Activated CD8-positive, alpha-beta memory T cell treated with anti-CD3 and anti-CD28 coated beads, Interleukin-2, amount 10 ng/mL, durations not matched to agents 7 days and 5 days (primary cell): ENCODE measurements at places on chromosomes 6 and 20.

- DNase-seq: no peak
Measured at GRCh38 chr6:22838345-22838744, 269.0 kb downstream of the HDGFL1 start.

DNA sequence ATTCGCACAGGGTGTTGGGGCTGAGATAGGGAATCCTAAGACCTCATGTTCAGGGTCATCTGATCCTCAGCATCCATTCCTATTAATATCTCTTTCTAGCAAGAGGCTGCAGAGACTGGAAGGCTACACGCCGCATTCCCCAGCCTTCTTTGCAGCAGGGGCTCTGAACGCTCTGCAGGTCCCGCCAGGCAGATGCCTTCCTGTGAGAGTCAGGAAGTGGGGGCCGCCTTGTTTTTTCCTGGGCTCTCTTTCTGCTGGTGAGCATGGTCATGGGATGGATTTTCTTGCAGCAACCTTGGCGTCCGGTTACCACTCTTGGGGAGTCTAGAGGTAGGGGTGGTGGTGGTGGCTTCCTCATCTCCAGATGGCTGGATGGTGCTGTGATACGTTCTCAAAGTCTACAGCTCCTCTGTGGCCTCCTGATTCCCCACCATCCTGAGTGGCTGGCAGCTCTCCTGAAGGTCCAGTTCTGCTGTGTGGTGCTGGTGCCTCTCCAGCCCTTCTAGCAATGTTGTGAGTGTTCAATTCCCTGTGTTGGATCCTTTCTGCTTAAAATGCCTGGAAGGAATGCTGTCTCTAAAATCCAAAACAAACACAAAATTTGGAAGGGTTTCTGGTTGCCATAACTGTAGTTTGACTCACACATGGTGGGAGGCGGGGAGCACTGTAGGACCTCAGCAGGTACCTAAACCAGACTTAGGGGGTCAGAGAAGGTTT is 111.9 kb downstream of the CEBPB start:
- DNase-seq: no peak

DNA sequence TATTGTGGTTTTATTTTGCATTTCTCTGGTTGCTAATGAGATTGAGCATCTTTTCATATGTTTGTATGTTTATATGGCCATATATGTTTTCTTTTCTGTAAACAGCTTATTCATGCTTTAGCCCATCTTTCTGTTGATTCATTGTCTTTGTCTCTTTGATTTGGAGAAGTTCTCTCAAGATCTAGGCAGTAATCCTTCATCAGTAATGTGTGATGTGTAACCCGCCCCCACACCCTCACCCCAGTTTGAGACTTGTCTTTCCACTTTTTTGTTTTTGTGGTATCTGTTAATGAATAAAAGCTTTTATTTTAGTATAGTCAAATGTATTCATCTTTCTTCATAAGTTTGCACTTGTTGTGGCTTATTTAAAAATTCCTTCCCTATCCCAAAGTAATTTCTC is 26.0 kb downstream of the ZC3H12D start:
- no peak for DNase-seq

DNA sequence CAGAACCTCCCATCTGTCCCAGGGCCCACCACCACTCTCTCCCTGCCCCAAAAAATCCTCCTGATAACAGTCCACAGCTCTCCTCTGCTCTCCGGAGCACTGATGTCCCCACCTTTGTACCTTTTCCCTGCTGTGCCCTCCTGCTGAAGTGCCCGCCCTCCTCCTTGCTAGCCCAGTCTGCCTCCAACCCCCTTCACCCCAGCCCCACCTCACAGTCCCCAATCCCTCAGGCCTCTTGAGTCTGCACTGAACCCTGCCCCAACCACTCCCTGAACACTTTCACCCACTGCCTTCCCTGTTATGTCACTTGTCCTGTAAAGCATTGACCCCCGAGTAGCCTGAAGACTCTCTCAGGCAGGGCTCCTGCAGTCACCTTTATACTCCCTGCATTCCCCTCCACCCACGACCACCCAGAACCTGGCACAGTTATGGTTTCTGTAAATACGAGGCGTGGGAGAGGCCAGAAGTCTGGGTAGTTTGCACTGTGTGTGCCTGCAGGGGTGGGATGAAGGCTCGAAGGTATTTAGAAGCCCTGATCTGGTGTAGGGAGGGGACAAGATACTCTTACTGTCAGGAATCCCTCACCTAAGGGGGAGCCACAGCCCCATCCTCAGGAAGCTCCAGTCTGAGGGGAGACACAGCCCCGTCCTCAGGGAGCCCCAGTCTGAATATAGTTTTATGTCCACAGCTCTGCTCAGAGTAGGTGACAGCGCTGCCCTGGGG is 5.4 kb downstream of the GLP1R start:
- no peak for DNase-seq

DNA sequence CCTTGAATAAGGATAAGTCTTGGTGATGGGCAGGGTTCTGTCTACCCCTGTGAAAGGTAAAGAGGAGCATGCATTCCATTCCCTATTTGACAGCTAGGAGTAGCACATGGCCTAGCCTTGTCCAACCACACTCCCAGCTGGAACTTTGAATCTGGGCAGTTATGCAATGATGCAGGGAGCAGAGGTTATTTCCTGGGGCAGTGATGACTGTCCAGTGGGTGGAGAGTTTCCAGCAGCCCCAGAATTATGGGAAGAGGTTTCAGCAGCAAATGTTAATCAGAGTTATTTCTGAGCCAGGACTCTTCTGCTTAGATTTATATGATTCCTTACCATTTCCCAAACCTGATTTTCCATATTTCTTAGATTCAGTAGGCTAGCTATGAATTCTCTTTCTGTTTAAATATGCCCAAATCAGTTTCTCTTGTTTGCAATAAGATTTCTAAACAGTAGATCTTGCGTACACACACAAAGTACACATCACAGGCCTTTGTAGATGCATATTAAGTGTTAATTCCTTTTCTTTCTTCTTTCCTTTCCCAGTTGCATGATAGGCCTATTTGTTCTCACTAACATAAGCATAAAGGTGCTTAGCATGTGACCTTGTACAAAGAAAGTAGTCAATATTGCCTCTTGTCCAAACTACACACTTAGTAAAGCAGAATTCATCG is 17.3 kb upstream of the TXLNB start:
- no peak for DNase-seq

GRCh38 chr6:106823732-106824351 is 150.7 kb downstream of the CD24 start:
- DNase-seq: no peak

DNA sequence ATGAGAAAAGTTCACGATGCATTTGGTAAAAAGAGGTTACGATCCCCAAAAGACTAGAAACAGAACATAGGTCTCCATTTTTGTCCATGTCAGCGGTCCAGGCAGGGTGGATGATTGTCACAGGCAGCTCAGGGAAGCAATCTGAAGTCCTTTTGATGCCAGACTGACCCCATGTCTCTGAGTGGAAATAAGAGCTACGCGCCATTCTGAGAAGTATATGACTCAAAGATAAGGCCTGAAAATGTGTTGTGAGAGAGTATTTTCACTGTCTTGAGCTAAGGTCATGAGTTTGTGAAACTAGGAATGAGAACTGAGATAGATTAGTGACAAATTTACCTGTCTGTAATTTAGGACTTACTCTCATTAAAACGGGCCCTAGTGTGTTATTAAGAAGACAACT is 69.5 kb downstream of the LYRM4 start:
- DNase-seq: no peak

GRCh38 chr6:14031516-14031915 is 86.1 kb upstream of the CD83 start:
- DNase-seq: no peak

- DNase-seq: no peak
Measured at GRCh38 chr20:33400812-33401183, 521 bp downstream of the CDK5RAP1 start.

- no peak for DNase-seq
Measured at GRCh38 chr6:54801669-54802068, 44.9 kb upstream of the FAM83B start.

DNA sequence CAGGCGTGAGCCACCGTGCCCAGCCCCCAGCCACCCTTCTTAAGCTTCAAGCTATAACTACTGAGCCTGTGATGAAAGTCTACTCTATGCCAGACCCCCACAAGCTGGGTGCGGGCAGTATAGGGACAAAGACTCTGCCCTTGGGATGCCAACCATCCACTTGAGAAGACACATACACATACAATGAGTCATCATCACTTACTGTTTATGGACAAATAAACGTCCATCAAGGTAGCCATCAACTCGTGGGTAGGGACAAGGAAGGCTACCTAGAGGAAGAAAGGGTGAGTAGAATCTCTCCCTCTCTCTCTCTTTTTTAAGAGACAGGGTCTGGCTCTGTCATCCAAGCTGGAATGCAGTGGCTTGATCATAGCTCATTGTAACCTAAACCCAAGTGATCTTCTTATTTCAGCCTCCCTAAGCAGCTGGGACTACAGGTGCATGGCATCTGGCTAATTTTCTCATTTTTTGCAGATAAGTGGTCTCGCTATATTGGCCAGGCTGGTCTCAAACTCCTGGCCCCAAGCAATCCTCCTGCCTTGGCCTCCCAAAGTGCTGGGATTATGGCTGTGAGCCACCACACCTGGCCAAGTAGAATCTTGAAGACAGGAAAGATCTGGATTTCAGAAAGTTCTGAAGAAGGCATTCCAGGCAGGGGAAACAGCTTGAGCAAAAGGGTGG is 2.6 kb upstream of the TP53INP2 start:
- no peak for DNase-seq

- no peak for DNase-seq
Measured at GRCh38 chr6:147567141-147567805, 58.8 kb downstream of the SAMD5 start.

DNA sequence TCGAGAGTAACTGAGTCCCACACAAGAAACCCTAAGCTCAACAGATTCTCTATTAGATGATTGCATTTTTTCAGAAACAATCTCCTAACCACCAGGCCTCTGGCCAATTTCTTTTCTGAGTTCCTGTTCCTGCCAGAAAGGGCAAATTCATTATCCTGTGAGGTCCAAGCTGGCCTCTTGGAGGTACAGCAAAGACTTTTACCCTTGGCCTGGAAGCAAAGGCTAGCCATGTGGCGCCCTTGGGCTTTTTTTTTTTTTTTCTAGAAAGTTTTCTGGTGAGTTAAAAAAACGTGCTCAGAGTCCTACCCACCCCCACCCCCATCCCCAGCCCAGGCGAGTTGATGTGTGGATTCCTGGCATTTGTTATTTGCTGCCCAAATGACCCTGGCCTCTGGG is 59.0 kb upstream of the EEF1A1 start:
- DNase-seq: no peak

DNA sequence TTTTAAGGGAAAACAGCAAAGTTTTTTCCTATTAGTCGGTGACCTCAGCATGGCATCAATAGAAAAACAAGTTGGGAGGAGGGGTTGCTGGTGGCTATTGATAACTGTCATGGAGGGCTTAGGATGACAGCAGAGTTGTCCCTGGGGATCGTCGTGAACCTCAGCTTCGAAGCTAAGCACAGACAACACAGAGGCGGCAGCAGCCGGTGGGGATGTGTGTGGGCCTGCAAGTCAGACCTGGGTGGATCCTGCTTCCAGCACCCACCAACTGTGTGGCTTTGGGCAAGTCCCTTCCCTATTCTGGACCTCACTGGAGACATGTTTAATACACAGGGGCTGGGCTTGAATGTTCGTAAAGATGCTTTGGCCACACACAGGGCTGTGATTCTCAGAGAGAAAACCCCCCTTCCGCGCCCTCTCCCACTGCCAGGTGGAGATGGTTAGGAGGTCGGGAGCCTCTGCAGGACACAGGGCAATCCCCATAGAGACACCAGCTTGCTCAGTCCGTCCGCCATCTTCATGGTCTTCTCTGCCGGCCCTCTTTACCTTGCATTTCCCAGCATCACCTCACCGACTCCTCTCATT is 83.1 kb upstream of the TOX2 start:
- no peak for DNase-seq
